ENCODE measurements at places on chromosomes 4 and X.

DNA sequence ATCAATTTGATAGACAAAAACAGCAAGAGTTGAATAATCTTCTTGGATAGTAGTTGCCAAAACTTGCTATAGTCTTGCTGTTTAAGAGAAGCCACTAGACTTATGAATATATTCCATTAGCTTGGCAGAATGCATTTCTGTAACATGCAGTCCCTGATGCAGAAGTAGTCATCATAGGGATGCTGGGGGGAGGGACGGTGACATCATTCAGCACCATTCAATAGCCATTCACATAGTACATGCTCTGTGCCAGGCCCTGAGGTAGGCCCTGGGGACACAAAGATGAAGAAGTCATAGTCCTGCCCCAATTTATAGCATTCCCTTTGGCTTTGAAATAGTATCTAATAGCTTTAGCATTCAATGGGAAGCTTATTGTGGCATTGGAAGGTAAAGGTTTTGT, 185.5 kb upstream of the AFF2 start:
- DNase-seq: no peak

DNA sequence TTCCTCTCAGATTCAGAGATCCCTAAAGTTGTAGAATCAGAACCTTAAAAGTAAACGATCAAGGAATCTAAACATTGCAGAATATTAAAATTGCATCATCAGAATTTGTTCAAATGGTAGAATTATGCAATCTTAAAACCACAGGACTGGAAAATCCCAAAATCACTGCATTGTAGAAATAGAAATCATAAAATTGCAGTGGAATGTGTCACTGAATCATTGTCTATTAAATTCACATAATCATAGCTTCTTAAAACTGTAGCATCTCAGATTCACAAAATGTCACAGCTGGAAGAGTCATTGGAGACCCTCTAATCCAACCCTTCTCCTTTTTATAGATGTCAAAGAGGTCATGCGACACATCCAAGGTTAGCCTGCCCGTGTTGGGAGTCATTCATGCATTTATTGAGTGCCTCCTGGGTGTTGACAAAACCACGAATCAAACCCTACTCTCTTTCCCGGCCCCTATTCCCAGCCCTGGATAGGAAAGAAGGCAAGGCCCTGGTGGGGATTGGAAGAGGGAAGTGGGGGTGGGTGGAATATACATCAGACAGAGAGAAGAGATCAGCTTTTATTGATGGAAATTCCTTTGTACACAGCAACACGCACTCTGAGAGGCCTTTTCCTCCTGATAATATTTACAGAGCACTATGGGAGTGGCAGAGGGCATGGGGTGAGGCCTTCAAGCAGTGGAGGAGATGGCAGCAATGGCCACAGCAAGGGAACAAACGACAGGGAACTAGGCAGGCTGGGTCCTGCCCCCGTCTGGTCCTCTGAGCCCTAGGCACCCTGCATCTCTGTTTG, 15.4 kb downstream of the IQSEC2 start:
- peak; percentile 59 for DNase-seq

DNA sequence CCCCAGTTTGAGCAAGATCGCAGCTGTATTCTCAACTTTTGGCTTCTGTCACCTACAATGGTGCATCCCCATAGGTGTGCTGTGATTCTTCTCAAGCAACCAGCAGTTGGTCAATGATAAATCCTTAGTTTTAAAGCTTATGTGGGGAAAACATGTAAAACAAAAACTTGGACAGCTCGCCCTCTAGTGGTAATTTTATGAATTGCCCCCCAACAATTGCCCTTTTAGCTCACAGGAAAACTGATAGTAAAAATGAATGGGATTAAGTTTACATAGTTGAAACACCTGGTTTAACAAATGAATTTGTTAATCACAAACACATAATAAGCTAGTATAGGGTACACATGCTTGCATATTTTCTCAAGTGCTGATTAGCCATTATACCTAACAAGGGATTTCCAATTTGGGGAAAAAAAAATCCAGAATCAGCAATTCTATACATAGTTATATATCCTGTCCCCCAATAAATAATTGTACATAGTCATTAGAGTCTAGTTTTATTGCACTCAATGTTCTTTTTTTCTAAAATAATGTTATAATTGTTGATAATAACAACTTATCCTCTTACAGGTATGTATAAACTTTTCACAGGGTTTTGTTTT, 30.1 kb downstream of the TEX13A start:
- no peak for DNase-seq

DNA sequence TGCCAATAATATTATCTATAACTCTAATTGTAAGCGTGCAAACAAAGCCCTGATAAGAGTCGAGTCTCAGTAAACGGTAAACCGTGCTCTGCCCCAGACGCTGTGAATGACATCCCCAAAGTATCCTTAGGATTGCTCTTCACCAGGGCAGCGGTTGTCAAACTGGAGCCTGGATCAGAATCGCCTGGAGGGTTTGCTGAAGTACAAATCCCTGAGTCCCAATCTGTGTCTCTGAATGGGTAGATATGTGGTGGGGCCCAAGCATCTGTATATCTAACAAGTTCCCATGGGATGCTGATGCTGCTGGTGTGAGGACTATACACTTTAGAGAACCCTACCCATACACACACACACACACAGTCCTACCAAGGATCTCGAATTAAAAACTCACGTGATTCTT, 813 bp upstream of the APBB2 start:
- DNase-seq: no peak

- DNase-seq: no peak
Measured at GRCh38 chrX:13404364-13404763, 84.5 kb upstream of the ATXN3L start.

DNA sequence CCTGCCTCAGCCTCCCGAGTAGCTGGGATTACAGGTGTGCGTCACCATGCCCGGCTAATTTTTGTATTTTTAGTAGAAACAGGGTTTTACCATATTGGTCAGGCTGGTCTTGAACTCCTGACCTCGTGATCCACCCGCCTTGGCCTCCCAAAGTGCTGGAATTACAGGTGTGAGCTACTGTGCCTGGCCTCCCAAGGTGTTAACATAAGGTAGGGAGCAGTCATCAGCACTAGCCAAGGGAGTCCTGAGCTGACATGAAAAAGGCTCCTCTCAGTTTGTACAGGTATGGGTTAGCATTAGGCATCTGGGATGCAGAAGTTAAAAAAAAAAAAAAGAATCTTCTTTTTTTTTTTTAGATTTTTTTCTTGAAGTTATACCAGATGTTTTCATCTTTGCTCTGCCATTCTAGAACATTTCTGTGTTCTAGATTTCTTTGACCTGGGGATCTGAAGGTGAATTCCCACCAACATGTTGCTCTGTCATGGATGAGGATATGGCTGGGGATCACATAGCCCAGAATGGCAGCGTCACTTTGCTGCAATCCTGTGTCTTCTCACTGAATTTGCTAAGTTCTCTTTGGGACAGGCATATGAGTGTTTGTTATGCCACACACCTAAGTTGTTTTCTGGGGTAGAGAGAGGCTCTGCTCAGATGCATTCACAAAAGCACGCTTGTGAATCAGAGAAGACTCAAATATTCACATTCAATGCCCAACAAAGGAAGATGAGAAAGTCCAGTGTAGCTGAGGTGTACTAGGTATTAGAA, 24.4 kb upstream of the PLA2G12A start:
- no peak for DNase-seq

GRCh38 chrX:136953867-136954787, 73.6 kb upstream of the RBMX start:
- peak; percentile 37 for DNase-seq

- no peak for DNase-seq
Measured at GRCh38 chr4:156929386-156930105, 42.1 kb downstream of the PDGFC start.

All from inflammatory macrophage treated with lipopolysaccharide for 1 hour (primary cell).